Activated CD8-positive, alpha-beta memory T cell treated with anti-CD3 and anti-CD28 coated beads, Interleukin-2, amount 10 ng/mL, durations not matched to agents 7 days and 5 days (primary cell): ENCODE measurements at places on chromosomes 5 and 9.

DNA sequence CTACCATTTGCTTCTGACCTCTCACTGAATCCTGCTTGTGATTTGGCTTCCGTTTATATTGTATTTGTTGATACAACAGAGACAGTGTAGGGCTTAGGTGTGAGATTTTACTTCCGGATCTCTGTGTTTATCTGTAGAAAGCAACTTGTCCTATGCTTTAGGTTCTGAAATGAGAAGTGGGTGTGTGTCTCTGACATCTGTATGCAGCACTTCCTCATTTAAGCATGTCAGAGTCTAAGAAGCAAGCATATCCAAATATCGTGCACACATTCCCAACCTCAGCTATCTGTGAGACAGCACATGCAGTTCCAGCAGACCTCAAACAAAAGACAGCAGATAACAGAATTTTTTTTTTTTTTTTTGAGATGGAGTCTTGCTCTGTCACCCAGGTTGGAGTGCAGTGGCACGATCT is 16.3 kb downstream of the KLF9 start:
- no peak for DNase-seq

GRCh38 chr5:83244516-83244915 is 167.2 kb downstream of the XRCC4 start:
- DNase-seq = no peak

DNA sequence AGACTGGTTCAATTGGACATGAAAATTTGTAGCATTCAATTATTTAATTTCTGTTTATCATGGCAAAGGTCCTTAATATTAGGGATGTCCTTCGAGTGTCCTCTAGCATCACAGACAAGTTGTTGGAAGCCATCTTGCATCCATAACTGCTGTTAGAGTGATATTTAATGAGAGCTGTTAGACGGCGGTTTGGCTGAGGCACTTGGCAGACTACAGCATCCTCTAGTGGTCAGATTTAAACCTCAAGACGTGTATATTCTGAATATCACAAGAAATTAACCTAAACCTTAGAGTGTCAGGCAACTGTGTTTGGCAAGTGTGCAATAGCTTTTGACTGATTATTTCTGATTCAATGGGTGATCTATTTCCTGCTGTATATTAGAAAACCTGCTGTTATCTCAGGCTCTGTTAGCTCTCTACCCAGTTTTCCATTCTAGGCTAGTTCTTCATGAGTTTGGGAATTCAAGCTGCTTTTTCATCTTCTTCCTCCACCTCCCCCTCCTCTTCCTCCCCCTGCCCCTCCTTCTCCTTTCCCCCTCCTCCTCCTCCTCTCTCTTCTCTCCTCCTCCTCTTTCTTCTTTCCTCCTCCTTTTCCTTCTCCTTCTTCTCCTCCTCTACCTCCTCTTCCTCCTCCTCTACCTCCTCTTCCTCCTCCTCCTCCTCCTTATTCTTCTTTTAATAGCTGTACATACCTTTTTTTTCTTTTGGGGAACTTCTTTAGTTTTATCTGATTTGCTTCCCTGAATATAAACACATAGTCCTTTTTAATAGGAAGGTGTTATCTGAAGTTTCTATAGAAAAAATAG is 8.6 kb downstream of the SPINK1 start:
- DNase-seq = peak; percentile 55

- no peak for DNase-seq
Measured at GRCh38 chr9:114824110-114824509, 18.3 kb upstream of the TNFSF15 start.

GRCh38 chr5:171484460-171484899 is 65.0 kb downstream of the FGF18 start:
- DNase-seq = peak; percentile 51

- no peak for DNase-seq
Measured at GRCh38 chr5:168989731-168990505, 311.0 kb downstream of the SLIT3 start.

- DNase-seq = no peak
Measured at GRCh38 chr5:58458743-58459145, 1.1 kb downstream of the PLK2 start.

DNA sequence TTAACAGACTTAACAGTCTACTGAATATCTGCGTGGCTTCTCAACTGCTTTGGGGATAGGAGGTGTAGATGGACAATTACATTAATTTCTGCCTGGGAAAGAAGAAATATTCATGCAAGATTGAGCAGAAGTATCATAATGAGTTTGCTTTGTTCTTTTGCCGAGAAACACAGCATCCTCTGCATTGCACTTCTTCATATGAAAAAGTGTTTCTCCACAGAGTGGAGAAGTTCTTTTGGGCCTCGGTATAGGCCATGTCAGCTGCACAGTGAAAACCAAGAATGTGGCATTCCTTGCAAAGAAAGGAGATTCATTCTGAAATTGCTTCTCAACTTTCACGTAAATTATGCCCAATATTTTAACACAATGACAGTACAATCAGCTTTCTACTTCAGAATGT is 17.6 kb upstream of the SNX2 start:
- DNase-seq = no peak
